ENCODE measurements at places on chromosomes 4 and X.
A peak's percentile ranks its signal among the peaks of the same experiment; 100 is the strongest.

DNA sequence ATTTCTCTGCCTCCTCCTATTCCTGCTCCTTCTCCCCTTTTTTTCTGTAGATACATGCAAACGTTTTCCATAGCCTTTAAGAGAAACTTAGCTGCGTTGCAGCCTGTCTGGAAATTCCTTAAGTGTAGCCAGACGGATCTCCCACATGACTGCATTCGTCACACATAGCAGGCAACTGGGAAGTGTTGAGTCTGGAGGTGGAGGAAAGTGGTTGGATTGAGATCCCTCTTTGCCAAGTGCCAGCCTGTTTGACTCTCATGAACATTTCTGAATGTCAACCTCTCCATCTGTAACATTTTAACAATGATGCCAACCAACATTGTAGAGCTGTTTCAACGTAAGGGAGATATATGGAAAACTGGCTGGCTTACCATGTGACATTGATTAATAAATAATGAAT lies 45.1 kb upstream of the FAM9A start:
- no peak for DNase-seq

GRCh38 chrX:132853040-132853439 lies 105.4 kb downstream of the HS6ST2 start:
- no peak for DNase-seq

DNA sequence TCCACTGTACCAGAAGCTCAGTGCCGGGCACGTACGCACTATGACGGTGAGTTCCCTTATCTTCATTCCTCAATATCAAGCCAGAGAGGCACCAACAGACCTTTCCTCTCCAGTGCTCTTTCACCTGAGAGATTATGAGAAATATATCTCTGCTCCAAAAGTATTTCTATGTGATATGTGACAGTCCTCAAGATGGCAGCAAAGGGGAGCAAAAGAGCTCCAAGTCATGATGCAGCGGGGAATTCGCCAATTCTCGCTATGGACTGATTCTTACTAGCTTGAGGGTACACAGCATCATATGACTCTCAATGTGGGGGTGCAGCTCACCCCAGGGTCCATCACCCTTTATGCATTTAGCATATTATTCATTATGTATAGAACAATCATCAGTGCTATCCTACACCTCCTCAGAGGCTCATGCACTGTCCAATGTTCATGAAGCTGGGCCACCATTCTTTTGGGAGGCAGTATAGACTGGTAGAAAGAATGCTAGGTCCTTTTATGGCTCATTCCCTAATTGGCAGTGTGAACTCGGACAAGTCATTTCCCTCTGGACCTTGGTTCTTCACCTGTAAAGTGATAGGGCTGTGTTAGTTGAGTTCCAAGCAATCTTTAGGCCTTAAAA lies 12.8 kb upstream of the IQSEC2 start:
- no peak for DNase-seq

- DNase-seq, result no peak
These were observed 591.5 kb upstream of the PITX2 start for GRCh38 chr4:111214371-111214770.

DNA sequence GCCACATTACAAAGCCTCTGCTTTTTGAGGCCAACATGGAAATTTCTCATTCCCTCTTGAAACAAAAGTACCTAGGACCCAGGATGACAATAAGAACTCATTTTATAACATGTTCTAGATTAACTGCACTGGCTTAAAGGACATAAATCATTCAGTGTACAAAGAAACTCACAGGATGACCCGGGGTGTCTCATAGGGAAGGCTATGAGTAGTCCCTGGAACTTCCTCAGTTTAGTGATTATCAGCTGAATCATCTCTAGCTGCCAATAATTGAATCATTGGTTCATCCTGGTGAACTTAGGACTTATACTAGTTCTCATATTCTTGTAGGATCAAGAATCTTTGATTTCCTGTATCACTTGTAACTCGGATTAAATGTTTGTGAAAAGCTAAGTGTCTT lies 95.8 kb upstream of the WDR1 start:
- DNase-seq, result no peak

DNA sequence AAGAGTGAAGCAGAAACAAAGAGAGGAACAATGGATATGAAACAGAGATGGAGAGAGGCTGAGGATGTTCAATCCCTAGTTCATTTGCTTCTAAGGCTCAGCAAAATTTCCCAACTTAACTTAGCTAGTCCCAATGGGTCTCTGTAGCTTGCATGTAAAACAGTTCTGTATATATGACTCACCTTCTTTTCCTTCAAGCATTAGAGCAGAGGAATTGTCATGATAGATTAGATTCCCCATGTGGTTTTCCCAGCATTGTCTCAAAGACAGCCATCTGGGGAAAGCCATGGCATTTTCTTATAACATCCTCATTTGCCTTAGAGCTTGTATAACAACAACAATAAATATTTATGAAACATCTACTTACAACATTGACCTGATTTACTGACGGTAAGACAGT lies 93.9 kb upstream of the GATB start:
- DNase-seq, result no peak

GRCh38 chr4:39484582-39485272 lies 25.9 kb downstream of the LIAS start:
- no peak for DNase-seq

GRCh38 chrX:103524747-103525146 lies 5.5 kb upstream of the RAB40A start:
- no peak for DNase-seq

GRCh38 chr4:30717208-30718020 lies 2.8 kb upstream of the PCDH7 start:
- no peak for DNase-seq

- DNase-seq, result no peak
These were observed 93.8 kb downstream of the GPC4 start for GRCh38 chrX:133321451-133321850.

DNA sequence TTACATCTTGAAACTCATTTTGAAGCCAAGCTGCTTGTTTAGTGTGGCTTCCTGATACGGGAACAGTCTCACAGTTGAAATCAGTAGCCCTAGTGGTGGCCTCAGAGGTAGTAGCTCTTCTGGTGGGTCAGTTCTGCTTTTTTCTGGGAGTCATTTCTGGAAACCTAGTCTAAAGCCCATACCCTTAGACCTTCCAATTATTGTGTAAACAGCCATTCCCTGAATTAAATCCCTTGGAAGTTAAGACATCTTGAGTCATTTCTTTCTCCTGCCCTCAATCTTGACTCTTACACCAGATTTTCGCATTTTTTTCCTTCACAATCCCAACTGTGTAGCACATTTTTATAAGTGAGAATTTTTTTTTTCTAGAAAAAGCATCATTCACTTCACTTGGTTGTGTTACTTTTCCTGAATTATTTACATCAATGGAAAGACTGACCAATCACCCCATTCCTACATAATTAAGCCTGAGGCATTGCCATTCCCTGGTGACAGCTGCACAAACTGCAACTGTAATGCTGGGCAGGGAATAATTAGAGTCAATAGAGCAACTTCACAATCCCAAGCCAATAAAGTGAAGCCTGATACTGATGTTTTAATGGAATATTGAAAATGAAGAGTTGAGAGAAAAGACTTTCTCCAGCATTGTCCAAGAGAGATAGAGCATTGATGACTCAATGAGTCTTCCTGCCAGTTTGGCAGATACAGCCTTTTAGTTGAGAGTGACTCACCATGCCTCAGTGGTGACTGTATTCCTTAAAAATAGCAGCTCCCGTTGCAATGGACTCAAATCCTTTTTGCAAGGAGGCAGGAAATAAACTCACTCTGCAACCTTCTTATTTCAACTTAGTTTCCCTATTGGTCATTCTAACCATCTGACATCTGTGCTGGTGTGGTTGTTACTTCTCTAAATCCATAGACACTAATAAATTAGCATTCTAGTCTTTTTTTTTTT lies 13.0 kb upstream of the SEPSECS start:
- DNase-seq, result no peak

DNA sequence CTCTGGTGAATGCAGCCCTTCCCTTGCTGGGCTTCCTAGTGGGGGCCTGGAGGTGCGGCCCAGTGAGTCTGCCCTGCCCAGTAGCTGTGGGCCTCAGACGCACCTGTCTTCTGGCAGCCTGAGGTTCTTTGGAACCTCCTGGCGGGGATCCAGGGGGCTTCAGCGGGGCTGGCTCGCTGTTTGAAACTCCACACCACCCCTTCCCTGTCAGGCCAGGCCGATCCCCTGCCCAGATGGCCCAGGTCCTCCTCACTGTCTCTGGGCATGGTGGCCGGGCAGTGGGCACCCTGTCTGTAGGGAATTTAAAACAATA lies 10.7 kb upstream of the NKX1-1 start:
- no peak for DNase-seq

- no peak for DNase-seq
These were observed 10.6 kb upstream of the SLC2A9 start for GRCh38 chr4:10031668-10032590.

DNA sequence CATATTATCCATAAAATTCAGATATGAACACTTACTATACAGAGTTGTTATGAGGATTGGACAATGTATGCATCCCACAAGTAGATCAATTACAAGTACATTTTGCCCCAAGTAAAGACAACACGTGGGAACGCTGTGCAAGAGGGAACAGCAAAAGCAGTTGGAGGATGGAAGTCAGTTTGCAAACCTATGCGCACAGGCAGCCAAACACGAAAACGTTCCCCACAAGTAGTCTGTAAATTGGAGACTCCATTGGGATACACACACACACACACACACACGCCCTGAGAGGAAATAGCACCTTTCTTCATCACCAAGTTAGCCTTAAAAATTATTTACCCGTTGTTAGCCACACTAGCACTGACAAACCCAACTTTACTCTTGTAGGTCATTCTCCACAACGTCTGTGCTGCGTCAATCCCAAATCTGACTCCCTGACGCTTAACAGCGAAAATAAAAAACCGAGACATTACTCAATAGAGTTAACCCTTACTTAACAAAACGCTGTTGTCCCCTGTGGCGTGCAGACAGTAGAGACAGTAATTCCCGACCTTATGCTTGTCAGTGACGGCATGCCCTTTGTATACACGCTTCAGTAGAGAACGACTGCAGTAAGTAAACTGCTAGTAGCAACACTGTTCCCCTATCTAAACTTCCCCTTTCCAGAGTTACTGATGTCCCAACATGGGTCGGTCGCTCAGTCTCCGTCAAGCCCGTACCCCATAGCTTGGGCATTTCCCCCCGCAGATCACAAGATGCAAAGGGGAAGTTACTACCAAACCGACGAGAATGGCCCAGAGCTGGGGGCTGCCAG lies 730 bp downstream of the MANBA start:
- peak; percentile 41 for DNase-seq

Measured in effector memory CD4-positive, alpha-beta T cell (primary cell).